ENCODE measurements at places on chromosomes 2 and 18. TPM values are rescaled to one million over a fixed set of nuclear protein-coding genes. Genes with fewer than 3 reads are reported as not detected.

DNA sequence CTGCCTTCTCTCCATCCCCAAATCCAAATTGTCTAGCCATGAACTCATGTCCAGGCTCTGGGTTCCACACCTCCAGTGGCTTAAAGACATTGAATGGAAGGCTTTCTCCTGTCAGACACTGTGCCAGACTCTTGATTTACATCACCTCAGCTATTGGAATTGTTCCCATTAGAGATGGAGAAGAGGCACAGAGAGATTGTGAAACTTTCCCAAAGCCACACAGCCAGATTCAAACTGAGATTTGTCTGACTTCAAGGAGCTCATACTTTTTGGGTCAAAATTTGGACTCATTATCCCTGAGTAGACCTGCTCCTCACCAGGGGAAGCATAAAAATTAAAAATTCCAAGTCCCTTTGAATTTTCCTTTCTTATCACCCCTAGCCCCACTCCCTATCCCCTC is 18.9 kb upstream of the MYO3B start:
- no peaks in the 10 kb centered on the region for H3K27me3 ChIP-seq
- no peak overlapping the region for H3K27ac ChIP-seq
- H3K36me3 ChIP-seq = no peaks in the 10 kb centered on the region
- DNase-seq = no peak
- H3K4me3 ChIP-seq = no peak overlapping the region

The PNKD gene
- 65.4 TPM for total RNA-seq

The ANKRD62 gene
- 0.12 TPM for total RNA-seq

GRCh38 chr2:22196806-22197205 is 1073.0 kb downstream of the TDRD15 start:
- DNase-seq = no peak
- no peaks in the 10 kb centered on the region for H3K4me1 ChIP-seq
- no peaks in the 10 kb centered on the region for H3K27me3 ChIP-seq
- H3K36me3 ChIP-seq = no peaks in the 10 kb centered on the region
- no peak overlapping the region for H3K4me3 ChIP-seq
- H3K27ac ChIP-seq = no peak overlapping the region

- H3K27ac ChIP-seq = no peak overlapping the region
- H3K4me1 ChIP-seq = peaks cover 5% of the 10 kb centered on the region
- DNase-seq = no peak
Observed at GRCh38 chr2:216505133-216506106, 6.8 kb downstream of the RPL37A start.

DNA sequence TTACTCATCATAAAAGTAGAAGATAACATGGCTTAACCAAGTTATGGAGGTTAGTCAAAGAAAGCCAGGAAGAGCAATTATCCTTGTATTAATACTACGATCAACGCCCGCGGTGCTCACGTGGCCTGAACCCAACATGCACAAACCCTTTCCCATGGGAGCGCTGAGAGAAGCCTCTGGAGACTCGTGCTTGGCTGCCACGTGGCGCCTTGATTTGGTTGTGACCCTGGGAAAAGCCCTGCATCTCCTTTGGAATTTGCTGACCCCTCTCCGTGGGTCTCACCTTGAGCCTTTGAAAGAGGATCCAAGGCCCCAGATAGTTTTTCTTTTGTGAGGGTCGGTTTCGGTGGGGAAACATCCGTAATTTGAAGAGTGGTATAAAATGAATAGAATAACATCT is 255.6 kb downstream of the DCDC2C start:
- H3K4me1 ChIP-seq = no peaks in the 10 kb centered on the region
- no peak overlapping the region for H3K4me3 ChIP-seq
- no peak for DNase-seq
- H3K27me3 ChIP-seq = no peaks in the 10 kb centered on the region

DNA sequence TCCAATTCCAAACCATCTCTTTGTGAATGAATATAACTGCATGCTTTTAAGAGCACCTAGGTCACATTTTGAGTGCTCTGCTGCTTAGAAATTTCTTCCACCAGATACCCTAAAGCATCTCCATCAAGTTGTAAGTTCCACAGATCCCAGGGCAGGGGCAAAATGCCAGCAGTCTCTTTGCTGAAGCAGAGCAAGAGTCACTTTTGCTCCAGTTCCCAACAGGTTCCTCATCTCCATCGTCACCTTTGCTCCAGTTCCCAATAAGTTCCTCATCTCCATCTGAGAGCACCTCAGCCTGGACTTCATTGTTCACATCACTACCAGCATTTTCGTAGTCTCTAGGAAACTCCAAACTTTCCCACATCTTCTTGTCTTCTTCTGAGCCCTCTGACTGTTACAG is 116.7 kb upstream of the ALKAL2 start:
- DNase-seq = no peak
- no peak overlapping the region for H3K27ac ChIP-seq
- no peaks in the 10 kb centered on the region for H3K36me3 ChIP-seq
- no peaks in the 10 kb centered on the region for H3K4me1 ChIP-seq
- peaks cover 5% of the 10 kb centered on the region for H3K27me3 ChIP-seq

- no peak overlapping the region for H3K4me3 ChIP-seq
- no peaks in the 10 kb centered on the region for H3K4me1 ChIP-seq
- no peaks in the 10 kb centered on the region for H3K36me3 ChIP-seq
- no peak for DNase-seq
Observed at GRCh38 chr2:17583646-17584045, 43.1 kb downstream of the VSNL1 start.

The RBM44 gene
- total RNA-seq = 1.8 TPM

Data from upper lobe of right lung (tissue), 1 donor.